HS-27A (cell line): ENCODE measurements at places on chromosomes 12 and 14.
A peak's percentile ranks its signal among the peaks of the same experiment; 100 is the strongest.

- DNase-seq = no peak
These were observed 678.6 kb downstream of the BCL11B start for GRCh38 chr14:98593361-98593761.

DNA sequence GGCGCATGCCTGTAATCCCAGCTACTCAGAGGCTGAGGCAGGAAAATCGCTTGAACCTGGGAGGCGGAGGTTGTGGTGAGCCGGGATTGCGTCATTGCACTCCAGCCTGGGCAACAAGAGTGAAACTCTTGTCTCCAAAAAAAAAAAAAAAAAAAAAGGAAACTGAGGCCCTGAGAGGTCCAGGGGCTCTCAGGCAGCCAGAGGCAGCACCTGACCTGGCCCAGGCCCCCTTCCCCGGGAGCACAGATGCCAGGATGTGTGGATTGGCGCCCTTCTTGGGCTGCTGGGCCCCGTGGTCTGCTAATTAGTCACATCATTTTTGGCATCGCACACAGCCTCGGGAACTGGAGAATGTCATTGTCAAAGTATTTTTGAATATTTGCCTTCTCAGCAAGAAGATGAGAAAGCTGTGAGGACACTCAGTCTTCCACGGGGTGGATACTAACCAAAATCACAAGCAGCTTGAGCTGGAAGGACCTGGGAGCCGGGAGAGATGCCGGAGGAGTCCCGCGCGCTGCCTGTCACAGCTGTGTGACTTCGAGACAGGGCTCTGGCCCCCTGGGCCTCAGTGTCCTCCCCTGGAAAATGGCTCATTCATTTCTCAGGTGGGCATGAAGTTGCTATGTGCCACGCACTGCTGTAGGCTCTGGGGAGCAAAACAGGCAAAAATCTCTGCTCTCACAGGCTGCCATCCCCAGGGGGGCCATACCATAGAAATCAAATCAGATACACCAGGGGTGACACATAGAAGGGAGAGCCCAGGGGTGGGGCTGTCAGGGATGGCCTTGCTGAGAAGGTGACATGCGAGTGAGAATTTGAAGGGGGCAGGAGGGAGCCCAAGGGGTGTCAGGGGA lies 12.5 kb upstream of the RCOR1 start:
- no peak for DNase-seq

- no peak for DNase-seq
These were observed 121.1 kb upstream of the ATF1 start for GRCh38 chr12:50642761-50643160.

GRCh38 chr12:47935184-47935583 lies 28.2 kb upstream of the TMEM106C start:
- DNase-seq = no peak

GRCh38 chr14:60090864-60091519 lies 731 bp upstream of the PCNX4 start:
- DNase-seq = peak; percentile 60

DNA sequence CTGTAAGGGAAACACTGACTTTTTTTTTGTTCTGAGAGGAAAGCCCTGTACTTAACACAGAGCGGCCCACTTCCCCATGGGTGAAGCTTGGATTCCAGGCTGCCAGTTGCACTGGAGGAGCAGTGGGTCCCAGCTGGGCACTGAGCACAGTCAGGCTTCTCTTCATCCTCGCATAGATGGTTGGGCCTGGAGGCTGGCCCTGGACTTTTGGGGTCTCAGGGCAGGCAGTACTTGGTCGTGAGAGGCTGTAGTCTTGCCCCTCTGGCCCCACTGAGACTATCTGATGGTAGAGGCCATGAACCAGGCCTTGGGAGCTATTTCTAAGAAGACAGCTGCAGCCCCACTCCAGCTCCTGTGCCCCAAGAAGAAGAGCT lies 6.2 kb upstream of the LHX5 start:
- no peak for DNase-seq

GRCh38 chr14:22412926-22413411 lies 176.1 kb downstream of the DAD1 start:
- DNase-seq = no peak

GRCh38 chr12:112252184-112252583 lies 126.8 kb downstream of the TRAFD1 start:
- no peak for DNase-seq

- DNase-seq = no peak
These were observed 17.3 kb upstream of the STAC3 start for GRCh38 chr12:57268264-57268663.

DNA sequence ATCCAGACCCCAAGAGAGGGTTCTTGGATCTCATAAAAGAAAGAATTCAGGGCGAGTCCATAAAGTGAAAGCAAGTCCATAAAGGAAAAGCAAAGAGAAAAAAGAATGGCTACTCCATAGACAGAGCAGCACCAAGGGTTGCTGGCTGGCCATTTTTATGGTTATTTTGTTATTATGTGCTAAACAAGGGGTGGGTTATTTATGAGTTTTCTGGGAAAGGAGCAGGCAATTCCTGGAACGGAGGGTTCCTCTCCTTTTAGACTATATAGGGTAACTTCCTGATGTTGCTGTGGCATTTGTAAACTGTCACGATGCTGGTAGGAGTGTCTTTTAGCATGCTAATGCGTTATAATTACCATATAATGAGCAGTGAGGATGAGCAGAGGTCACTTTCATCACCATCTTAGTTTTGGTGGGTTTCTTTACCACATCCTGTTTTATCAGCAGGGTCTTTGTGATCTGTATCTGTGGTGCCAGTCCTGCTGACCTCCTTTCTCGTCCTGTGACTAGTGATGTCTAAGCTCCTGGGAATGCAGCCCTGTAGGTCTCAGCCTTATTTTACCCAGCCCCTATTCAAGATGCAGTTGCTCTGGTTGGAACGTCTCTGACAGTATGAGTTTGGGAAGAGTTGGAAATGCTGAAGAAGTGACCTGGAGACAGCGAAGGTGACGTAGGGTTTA lies 100.5 kb downstream of the ZNF664 start:
- no peak for DNase-seq

- no peak for DNase-seq
These were observed 153.5 kb downstream of the KCNA5 start for GRCh38 chr12:5197131-5197530.

DNA sequence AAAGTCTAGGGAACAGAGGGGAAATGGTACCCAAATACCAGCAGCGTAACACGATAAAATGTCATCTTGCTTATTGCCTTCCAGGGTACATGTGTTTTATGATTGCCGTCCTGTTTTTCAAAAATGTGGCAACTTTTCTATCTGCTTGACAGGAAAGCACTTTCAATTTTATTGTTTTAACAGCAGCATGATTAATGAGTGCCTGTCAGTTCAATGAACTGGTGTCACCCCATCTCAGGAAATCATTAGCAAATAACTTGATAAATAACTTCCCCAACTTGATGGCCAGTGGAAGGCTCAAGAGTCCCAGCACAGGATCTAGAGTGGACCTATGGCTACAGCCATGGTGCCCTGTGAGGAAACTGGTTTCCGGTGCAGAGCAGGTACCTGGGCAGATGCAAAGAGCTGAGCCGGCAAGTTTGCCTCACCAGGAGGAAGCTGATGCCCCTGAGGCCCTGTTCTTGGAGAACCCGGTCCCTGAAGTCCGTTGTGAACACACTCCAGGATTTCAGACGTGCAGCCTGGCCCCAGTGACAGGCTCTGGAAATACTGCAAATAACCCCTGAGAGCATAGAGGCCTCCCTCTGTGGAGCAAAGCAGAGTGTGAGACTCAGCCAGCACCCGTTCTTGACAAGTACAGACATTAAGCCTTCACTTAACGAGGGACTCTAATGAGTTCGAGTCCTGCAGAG lies 173.5 kb upstream of the SFSWAP start:
- no peak for DNase-seq

- no peak for DNase-seq
These were observed 342.6 kb downstream of the NOVA1 start for GRCh38 chr14:26255213-26255612.

- no peak for DNase-seq
These were observed 11.9 kb downstream of the SCNN1A start for GRCh38 chr12:6363330-6364043.

- DNase-seq = no peak
These were observed 54.4 kb downstream of the AKAP6 start for GRCh38 chr14:32383364-32384009.

DNA sequence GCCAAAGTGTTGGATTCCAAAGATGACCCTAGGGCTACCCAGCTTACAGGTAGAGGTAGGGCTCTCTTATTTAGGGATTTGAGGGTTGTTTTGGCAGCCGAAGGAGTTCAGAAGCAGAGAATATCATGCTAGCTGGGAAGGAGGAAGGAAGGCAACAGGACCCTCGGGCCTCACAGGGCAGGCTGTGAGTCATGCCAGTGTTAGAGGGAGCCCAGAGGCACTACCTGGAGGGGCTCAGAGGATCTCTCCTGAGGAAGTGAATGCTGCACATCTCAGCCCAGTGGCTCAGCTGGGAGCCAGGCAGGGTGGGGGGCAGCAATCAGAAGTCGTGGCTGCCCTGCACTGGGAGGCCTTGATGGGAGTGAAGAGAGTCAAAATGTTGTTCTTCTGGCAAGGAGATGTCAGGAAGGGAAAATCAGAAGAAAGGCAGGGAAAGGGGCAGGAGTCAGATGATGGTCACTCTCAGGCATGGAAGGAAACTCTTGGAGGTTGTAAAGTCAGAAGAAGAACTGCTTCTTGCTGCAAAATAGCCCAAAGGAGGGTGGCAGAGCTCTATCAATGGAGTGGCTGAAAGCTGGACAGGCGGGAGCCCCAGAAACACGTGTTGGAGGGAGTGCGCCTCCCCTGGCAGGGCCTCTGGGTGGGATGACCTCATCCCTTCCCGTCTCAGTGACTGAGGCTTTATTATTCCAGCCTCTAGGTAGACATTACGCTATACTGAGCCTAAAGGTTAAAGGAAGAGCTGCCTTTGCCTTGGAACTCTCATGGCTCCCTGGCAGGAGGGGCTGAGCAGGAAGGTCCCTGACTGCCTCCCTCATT lies 141.3 kb downstream of the SMOC1 start:
- DNase-seq = no peak

DNA sequence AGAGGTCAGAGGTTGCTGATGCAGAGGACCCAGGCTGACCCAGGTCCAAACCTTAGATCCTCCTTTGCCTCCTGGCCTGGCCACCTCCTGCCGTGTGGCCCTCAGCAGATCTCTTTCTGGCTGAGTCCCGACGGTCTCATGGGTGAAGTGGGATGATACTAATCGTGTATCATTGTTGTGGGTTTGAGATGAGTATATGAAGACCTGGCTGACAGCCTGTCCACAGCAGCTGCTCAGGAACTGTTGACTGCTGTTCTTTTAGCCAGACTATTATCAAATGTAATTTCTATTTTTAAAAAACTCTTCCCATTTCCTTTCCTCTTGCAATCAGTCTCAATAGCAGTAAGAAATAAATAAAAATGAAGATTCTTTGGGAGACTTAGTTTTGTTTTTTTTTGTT lies 45.6 kb downstream of the ANKRD9 start:
- DNase-seq = no peak

DNA sequence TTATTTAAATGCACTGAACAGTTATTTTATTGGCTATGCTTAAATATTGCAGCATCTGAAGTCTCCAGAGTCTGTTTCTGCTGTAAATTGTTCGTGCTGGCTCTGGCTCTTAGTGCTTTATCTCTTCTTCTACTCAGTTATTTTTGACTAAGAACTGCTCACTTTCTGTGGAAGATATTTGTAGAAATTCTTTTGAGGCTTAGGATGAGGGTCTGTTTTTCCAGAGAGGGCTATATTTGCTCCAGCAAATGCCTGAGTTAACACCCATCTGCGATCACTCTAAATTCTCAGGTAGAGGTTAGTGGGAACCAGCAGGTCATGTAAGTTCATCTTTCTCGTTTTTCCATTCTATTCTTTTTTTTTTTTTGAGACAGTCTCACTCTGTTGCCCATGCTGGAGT lies 71.1 kb downstream of the ARL6IP4 start:
- no peak for DNase-seq

- no peak for DNase-seq
These were observed 34.7 kb downstream of the PTGER2 start for GRCh38 chr14:52348776-52349175.

DNA sequence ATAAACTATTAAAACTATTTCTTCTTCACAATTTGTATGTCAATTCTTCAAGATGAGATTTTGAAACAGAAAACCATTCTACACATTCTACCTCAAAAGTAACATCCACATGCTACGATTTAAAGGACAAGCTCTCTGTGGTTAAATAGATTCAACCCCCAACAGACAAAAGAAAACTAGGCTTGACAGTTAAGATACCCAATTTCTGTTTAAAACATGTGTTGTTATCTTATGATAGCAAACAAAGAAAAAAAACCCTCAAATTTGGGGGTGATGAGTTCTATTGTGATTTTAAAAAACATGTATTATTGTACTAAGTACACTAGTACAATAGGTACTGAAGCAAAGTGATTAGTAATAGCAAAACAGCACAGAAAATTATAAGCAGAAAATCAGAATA lies 33.8 kb downstream of the ATF7 start:
- DNase-seq = no peak

DNA sequence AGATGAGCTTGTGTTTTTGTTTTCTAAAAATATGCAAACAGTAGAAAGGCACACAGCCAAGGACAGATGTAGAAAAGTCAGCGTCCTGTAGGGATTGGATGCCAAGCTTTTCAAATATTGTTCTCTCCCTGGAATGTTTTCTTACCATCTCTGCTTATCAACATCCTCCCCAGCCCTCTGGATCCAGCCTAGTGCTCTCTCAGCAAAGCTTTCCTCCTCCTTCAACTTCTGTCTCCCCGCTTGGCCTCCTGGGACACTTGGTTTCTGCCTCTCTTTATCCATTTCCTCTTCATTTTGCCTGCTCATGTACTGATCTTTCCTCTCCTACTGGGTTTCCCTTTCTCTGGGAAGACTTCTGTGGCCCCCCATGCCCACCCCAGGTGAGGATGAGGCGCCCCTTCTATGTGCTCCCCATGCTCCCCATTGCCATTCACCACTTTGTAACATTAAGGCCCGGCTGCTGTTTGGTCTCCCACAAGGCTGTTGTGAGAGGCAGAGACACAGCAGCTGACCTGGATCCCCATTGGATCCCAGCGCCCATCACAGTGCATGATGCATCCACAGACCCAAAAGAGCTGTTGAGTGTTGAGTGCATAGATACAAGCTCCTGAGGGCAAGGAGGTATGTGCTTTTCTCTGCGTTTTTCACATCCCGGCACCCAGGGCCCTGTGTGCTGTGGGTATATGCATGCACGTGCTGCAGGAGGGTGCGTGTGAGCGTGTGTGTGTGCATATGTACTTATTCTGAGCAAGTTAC lies 38.2 kb downstream of the EVL start:
- DNase-seq = no peak
